AG04449 (cell line): ENCODE measurements at places on chromosomes 1 and 21.
A peak's percentile ranks its signal among the peaks of the same experiment; 100 is the strongest.

DNA sequence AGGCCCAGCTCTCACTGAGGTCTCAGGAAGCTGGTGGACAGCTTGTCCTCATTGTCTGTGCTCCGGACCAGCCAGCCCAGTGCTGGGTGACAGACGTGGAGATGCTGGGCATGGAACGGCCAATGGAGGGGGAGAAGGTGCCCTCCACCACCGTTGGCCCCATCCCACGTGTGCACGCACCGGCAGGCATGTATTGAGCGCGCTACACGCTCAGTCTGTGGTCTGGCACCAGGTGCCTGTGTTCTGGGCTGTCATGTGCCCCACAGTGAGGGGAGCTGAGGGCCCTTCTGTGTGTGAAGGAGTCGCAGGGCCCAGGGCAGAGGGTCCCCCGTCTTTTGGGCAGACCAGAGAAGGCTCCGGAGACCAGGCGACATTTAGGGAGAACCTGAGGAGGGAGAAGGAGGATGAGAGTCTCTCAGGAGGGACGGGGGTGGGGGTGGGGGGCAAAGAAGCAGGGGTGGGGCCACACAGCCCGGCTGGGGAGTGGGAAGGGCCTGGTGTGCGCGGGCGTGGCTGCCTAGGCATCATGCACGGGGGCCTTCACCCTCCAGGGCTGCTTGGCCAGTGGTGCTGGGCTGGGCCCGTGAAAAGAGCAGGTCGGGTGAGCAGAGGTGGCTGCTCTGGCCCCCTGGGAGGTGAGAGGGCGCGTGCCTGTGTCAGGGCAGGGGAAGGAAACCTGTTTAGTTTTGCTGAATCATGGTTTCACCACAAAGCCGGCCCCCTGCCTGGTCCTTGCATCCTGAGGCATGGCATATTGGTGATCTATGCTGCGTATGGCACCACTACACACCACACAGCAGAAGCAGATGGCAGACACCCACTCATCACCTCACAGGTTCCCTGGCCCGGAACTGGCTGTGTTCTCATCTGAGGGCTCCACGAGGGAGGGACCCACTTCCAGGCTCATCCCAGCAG is 86.7 kb upstream of the TTC34 start:
- no peak for DNase-seq

- DNase-seq = peak; percentile 33
Observed at GRCh38 chr1:58409890-58410289, 136.6 kb downstream of the OMA1 start.

DNA sequence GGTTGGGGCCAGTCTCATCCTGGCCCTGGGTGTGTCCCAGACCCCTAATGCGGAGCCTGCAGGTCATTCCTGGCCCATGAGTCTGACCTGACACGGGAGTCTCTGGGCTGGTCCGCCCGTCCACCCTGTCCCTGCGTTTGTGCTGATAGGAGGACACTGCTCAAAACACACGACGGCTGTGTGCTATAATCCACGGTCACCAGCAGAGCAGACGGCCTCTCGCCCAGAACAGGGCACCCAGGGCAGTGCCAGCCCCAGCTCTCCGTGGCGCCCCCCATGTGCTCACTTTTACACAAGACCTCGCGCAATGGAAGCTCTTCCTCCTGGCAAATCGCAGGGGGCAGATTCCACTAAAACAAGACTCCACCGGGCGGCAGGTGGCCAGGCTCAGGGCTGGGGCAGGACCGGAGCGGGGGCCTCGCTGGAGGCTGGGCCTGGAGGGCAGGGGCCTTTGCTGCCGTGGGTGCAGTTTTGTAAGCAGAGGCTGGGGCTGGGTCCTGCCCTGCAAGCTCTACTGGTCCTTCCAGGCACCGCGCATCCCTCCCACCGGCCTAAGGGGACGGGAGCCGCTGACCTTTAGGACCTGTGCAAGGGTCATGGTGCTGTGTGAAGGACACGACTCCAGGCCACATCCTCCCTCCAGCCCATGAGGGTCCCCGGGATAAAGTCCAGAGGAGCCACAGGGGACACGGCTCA is 10.6 kb upstream of the SLC19A1 start:
- no peak for DNase-seq

- DNase-seq = no peak
Observed at GRCh38 chr1:24125456-24125855, 13.5 kb upstream of the MYOM3 start.

- no peak for DNase-seq
Observed at GRCh38 chr1:23596382-23597358, 37.4 kb upstream of the ID3 start.

GRCh38 chr1:6497215-6497866 is 5.9 kb upstream of the PLEKHG5 start:
- DNase-seq = no peak

- DNase-seq = no peak
Observed at GRCh38 chr1:210248341-210248740, 15.7 kb downstream of the SERTAD4 start.

GRCh38 chr1:86447198-86447790 is 21.4 kb upstream of the CLCA1 start:
- DNase-seq = no peak

- no peak for DNase-seq
Observed at GRCh38 chr1:167934426-167935215, 1.9 kb upstream of the DCAF6 start.

DNA sequence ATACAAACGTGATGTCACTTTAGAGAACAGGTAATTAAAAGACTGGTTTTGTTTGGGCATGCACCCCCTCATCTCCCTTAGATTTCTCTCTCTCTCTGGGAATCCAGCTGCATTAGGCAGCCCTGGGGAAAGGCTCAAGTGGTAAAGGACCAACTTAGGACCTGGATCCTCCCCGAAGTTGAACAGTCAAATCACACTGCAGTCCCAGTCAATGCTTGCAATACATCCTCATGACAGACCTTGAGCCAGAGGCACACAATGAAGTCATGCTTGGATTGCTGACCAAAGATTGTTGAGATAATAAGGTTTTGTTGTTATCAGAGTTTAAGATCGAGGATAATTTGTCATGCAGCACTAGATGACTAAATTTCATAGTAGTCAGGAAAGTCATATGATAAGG is 1285.8 kb upstream of the NCAM2 start:
- no peak for DNase-seq

DNA sequence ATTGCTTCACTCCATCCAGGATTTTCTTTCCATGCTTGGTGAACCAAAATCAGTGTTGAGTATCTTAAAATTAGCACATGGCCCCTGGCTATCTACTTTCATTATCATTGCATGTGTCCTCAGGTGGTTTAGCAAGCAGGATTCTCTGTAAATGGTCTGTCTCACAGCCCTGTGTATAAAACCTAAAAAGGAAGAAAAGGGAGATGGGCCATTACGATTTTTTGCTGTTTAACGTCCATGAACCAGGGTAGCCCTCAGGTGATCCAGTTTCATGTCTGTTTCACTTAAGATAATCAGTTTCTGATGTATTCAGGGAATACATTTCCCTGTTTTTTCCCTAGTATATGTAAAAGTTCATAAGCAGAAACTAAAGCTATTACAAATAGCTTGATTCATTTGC is 238.2 kb downstream of the NFIA start:
- DNase-seq = no peak

- no peak for DNase-seq
Observed at GRCh38 chr1:228420968-228421826, 4.5 kb upstream of the TRIM17 start.

DNA sequence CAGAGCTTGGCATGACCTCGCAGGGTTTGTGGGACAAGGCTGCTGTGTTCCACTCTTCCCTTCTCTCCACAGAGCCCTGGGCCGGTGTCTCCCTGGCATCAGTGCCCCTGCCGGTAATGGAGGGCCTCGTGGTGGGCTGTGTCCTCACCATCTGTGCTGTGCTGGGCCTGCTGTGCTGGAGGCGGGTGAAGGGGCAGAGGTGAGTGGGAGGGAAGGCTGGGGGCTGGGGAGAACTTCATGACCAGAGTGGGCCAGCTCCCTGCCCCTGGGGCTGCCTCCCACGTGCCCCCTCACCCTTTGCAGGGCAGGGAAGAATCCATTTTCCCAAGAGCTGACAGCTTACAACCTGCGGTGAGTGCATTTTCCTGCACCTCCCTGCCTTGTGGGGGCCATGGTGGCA is 12.0 kb upstream of the LGR6 start:
- DNase-seq = no peak

GRCh38 chr1:22315315-22316078 is 136.2 kb upstream of the ZBTB40 start:
- DNase-seq = no peak

DNA sequence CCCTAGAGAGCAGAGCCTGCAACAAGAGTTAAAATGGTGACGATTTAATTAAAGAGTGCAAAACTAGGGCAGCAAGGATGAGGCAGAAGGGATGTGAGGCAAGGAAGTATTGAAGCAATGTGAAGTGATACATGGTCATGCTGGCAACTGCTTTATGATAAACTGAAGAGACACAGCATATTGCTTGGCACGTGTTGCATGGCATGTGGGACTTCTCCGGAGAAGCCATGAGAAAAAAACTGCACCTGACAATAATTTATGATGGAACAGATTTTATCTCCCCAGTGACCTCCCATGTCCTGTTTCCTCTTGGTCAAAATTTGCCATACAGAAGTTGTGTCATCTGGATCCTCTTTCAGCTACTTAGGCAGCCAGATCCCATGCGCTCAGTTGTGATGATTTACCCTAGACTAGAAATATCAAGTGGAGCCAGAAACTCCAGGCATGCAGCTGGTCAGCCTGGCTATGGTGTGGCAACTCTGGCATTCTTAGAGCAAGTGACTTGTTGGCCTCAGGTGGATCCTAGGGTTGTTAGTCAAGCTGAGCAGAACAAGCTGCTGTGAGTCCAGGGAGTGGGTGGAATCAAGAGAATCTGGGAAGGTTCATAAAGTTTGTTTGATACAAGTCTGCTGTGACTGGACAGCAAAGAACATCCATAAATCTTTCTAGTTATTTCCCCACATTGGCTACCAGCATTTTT is 611.4 kb upstream of the USP24 start:
- DNase-seq = no peak

DNA sequence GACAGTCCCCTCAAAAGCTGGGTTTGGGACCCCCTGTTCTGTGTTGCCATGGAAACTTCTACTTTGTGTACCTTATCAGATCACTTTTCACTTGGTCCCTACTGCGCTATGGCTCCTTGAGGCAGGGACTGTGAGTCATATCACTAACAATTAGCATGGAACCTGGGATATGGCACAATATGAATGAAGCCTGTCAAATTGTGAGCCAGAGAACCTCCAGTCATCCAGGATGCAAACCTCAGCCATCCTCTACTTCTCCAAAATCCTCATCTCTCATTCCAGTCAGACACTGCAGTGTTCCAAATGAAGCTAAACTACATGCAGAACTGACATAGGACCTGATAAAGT is 11.2 kb upstream of the CAPZB start:
- no peak for DNase-seq

GRCh38 chr1:20322081-20322824 is 31.6 kb downstream of the VWA5B1 start:
- DNase-seq = no peak

DNA sequence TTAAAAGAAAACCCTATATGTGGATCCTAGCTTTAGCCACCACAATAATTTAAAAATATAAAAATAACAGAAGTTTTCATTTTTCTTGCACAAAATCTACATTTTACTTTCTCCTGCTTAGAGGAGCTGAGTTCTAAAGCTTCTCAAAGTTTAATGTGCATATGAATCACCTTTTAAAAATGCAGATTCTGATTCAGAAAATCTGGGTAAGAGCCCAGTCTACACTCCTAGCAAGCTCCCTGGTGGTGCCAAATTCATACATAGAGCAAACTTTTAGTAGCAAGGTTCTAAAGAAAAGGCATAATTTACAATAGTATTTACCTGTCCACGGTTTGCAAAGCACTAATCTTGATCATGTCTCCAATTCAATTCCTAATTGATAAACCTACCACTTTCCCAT is 19.3 kb downstream of the RSBN1 start:
- no peak for DNase-seq

DNA sequence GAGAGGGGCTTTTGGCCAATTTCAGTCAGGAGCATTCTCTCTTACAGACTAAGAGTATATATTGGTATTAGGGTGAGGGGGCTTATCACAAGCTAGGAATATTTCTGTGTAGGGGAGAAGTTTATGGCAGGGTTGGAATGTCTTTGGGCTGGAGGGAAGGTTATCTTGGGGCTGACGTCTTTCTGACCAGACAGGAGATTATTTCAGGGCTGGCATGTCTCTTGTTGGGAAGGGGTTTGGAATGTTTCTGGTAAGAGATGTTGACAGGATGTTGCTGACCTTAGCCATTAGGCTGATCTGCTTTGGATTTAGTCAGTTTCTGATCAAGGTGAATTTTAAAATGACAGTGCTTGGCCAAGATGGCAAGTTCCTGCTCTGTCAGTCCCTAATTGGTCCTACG is 17.8 kb upstream of the HSD3B1 start:
- no peak for DNase-seq

DNA sequence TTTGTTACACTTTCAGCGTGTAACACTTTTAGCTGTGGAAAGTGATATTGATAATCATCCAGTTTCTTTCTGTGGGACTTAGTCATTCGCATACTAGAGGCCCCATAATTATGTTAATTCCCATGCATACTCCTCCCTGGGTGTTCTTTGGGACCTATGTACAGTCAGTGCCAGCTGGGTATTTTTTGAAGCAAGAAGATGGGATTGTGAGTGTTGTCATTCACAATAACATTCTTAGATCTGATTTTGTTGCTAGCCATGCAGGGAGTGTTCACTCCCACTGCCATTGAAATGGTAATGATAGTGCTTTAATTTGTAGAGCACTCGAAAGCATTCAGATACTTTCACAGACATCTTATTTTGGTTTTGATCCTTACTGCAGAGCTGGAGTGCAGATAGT is 11.6 kb downstream of the SARS1 start:
- DNase-seq = no peak

GRCh38 chr1:83673312-83673711 is 325.6 kb downstream of the TTLL7 start:
- DNase-seq = no peak

- no peak for DNase-seq
Observed at GRCh38 chr1:244820131-244820530, 15.3 kb upstream of the COX20 start.

DNA sequence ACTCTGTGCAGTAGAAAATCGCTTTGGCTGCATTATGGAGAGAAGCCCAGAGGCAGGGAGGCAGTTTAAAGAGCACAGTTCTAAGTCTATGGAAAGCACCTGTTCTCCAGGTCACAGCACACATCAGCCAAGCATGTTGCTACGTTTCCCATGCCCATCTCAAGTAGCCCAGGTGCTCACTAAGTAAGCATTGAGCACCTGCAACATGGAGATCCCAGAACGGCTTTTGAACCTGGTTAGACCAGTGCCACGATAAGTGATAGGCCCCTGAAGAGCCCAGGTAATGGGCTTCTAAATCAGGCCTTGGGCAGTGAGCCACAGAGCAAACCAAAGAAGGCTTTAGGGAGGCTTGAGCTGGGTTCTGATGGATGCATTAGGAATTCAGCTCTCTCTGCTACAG is 186.2 kb downstream of the C1orf94 start:
- DNase-seq = no peak

GRCh38 chr1:160022330-160023310 is 9.2 kb downstream of the PIGM start:
- DNase-seq = no peak

- DNase-seq = no peak
Observed at GRCh38 chr1:224922404-224923164, 6.9 kb upstream of the DNAH14 start.
